Osteocyte (in vitro differentiated cells): ENCODE measurements at places on chromosomes 7 and 10.

DNA sequence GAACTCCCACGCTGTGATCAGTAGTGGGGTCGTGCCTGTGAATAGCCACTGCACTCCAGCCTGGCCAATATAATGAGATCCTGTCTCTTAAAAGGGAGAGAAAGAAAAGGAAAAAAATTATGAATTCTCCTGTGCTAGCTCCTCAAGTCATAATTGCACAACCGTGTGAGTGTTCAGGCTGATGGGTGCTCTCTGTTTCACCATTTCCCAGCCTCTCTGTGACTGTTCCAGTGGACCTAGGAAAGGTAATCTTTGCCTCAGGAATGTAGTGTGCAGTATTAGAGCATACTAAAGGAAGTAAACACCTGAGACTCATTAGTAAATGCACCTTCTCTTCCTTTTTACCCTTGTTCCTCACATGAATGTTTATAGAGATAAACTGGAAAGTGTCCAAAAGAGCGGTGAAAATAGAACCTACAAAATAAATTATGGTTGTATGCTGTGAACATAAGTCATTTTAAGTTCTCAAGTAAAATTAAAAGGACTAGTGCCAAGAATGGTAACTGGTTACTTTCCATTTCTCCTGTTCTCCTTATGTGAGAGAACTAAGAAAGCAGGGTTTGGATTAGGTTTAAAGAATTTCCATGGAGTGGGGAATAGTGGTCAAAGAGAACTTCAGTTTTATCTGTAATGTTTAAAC is 42.7 kb downstream of the INPP5F start:
- DNase-seq = no peak

GRCh38 chr7:106421181-106421762 is 136.5 kb upstream of the NAMPT start:
- no peak for DNase-seq

DNA sequence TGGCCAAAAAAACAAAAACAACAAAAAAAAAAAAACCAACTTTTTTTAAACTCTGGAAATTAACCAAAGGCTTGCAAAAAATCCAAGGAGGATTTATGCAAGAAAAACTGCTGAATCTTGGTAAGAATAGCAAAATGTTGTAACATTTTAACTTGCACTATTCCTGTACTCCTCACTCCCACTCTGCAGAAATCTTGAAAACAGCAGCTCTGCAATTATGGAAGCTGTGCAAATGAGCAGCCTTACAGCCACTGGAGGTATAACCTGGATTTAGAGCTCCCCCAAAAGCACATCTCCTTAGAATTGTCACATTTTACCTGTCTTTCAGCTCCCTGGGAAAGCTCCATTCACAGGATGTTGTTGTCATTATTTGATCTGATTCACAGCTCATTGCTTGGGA is 41.8 kb upstream of the LRGUK start:
- DNase-seq = no peak

DNA sequence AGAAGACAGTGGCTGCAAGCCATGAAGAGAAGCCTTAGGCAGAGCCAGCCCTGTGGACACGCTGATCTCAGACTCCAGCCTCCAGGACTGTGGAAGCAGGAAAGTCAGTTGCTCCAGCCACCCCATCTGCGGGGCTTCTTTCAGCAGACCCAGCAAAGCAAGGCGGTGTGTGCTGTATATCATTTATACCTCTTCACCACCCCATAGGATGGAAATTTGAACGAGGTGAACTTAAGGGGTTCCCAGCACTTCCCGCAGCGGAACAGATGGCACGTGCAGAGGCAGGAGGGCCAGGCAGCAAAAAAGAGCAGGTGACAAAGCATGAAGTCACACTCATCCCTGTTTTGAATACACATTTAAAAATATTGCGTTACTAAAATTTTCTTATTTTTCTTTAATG is 159.4 kb downstream of the ADARB2 start:
- no peak for DNase-seq

DNA sequence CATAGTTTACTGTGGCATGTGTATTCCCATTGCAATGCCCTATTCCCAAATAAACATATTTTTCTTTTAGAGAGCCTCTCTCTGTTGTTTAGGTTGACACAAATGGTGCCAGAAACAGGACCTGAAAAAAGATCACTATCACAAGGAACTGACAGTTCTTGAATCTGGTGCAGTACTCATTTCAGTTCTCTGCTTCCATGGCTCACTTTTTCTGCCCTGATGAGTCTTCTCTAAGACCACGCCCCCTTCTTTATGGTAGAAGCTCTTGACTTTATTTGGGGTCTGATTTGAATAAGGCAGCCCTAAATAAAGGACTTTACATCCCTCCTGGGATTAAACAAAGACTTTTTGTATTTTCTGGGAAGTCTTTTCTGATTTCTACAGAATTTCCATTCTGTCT is 3.5 kb upstream of the CCDC126 start:
- no peak for DNase-seq

DNA sequence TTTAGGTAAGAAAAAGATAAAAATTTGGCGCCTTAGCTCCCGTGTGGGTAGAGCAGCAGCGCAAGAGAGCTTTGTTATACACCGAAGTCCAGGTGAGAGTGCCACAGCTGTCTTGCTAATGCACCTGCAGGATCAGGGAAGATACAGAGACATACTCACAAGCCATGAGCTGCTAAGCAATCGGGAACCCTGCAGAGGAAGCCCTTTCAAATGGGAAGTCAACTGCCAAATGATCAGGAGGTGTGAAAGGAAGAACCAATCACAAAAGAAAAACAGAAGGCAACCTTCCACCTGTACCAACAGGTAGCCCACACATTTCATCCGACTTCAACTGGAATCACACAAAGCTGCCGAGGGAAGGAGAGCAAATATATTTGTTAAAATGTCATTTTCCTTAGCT is 610.5 kb upstream of the PFKP start:
- no peak for DNase-seq

DNA sequence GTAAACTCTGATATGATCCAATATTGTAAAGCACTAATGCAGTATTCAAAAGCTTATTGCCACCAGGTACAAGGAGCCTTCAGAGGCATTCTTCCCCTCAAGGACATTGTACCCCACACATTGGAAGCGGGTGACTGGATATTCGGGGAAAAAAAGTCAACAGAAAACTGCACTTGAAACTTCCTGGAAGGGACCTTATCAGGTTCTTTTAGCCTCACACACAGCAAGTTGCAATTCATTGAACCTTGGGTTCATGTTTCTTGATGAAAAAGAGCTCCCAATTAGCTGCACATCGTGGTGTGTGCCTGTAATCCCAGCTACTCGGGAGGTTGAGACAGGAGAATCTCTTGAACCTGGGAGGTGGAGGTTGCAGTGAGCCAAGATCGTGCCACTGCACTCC is 16.4 kb upstream of the MICU1 start:
- no peak for DNase-seq

GRCh38 chr10:110241407-110241806 is 34.0 kb downstream of the MXI1 start:
- DNase-seq = no peak

GRCh38 chr10:44860811-44861736 is 50.1 kb upstream of the TMEM72 start:
- DNase-seq = peak; percentile 79

GRCh38 chr10:43027331-43027955 is 49.4 kb upstream of the RET start:
- DNase-seq = no peak
